ENCODE measurements at places on chromosomes 6 and 20. TPM values are rescaled to one million over a fixed set of nuclear protein-coding genes. Genes with fewer than 3 reads are reported as not detected.

DNA sequence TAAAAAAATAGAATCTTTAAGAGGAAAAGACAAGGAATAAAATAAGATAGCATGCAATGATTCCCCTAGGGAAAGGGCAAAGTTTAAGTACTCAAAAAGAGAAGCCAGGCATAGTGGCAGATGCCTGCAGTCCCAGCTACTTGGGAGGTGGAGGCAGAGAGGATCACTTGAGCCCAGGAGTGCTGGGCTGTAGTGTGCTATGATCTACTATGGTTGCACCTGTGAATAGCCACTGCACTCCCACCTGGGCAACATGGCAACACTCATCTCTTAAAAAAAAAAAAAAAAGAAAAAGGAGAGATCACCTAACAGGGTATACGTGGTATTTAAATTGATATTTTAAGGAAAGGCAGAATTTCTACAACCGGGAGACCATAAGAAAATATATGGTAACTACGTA is 16.0 kb downstream of the EPHA7 start:
- no peaks in the 10 kb centered on the region for H3K4me1 ChIP-seq
- DNase-seq = no peak
- H3K4me3 ChIP-seq = no peak overlapping the region
- H3K36me3 ChIP-seq = no peaks in the 10 kb centered on the region

GRCh38 chr6:15941168-15941567 is 187.7 kb upstream of the MYLIP start:
- DNase-seq = no peak
- H3K27ac ChIP-seq = no peak overlapping the region

DNA sequence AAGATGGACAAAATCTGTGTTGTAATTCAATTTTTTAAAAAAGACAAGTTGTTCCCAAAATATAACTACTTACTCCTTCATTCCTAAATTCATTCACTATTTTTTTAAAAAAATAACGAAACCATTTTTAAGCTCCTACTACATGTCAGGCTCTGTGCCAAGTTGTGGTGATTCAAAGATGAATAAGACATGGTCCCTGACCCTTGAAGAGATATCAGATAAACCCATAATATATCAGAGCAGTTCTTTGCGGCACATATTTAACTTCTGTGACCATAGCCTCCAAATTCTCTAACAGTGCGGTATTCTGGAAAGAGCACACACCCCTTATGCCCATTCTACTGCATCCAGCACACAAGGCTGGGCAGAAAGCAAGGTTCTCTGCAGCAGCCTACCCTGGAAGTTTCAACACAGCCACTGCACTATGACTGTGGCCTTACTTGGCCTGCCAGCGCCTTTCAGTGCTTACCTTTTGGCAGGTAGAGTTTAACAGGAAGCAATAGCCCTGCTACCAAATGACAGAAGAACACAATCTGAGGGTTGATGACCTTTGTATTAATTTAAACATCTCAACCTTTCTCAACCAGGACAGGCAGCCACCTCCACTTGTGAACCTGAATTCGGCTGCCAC is 406.5 kb downstream of the BTBD9 start:
- DNase-seq = no peak
- H3K4me3 ChIP-seq = no peak overlapping the region
- H3K27me3 ChIP-seq = no peaks in the 10 kb centered on the region
- H3K27ac ChIP-seq = no peak overlapping the region
- peaks cover 8% of the 10 kb centered on the region for H3K4me1 ChIP-seq

DNA sequence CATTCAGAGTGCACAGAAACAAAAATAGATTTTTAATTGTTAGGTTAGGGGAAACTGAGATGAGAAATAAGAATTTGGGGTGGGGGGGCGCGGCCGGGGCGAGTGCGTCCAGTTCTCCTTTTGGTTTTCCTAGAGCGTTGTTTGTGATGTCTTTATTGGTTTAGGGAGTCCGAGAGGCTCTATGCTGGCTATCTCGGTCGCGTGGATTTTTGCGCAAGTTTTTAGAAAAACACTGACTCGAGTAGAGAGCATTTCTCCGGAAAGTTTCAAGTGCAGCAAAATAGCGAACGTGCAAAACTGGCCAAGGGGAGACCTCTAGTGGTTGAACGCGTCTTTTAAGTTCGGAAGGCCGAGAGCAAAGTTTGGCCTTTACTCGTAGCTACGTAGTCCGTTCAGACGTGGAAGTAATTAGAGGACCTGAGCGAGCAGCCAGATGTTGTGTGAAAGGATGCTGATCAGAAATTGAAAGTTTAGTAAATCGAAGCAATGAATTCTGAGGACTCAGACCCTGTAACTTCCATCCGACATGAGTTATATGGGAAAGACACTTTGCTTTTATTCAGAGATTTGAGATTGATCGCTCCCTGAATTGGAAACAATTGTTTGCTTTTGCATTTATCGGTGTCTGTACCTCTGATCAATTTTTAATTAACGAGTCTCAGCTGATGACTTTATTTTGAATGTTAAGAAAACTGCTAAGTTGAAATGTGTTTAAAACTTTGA is 2.7 kb downstream of the L3MBTL3 start:
- H3K36me3 ChIP-seq = no peaks in the 10 kb centered on the region
- peak overlapping the region; percentile 70 for H3K4me3 ChIP-seq
- peak; percentile 91 for DNase-seq
- H3K27ac ChIP-seq = peak overlapping the region; percentile 82
- peaks cover 10% of the 10 kb centered on the region for H3K4me1 ChIP-seq

DNA sequence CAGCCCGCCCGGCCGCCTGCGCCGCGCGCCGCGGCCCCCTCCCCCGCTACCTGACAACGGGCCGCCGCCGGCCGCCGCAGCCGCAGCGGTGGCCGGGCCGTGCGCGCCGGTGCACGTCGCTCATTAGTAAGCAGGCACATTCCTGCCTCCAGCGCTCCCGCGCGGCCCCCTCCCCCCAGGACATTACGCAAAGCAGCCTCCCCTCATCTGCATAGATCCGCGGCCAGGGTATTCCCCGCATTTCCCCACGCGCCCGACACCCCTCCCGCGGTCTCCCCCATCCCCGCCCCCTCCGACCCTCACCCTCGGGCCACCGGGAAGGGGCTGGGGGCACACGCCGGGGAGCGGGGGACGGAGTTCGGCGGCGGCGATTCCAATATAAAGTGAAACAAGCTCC is at the start of gene HIVEP2:
Gene HIVEP2 (minus strand): TSS at position 128 of the 397 bp plus-strand sequence. CDS start 170,438 bp downstream, outside the sequence.
- peaks cover 29% of the 10 kb centered on the region for H3K4me1 ChIP-seq
- peak within 1 kb of the TSS; percentile 100 for H3K27ac ChIP-seq
- H3K4me3 ChIP-seq = peak within 1 kb of the TSS; percentile 89
- peak; percentile 87 for DNase-seq
- no peaks in the 10 kb centered on the region for H3K36me3 ChIP-seq

DNA sequence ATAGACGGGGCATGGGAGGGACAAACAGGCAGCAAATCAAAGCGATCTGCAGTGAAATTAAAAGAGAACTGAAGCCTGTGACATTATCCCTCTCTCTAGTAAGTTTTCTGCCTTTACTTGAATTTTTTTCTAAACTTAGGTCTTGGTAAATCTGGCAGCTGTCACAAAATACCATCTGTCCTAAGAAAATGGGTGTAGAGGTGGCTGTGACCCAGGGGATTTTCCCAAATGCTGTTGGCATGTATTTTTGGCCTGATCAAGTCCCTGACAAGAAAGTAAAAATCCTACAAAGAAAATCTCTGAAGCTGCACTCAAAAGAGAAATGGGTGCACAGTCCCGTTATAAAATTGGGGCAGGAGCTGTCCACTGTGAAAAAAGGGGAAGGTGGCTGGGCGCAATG is 30.2 kb upstream of the F13A1 start:
- no peak overlapping the region for H3K4me3 ChIP-seq
- DNase-seq = no peak
- no peaks in the 10 kb centered on the region for H3K4me1 ChIP-seq

GRCh38 chr6:136927292-136927691 is 5.2 kb downstream of the SLC35D3 start:
- no peak overlapping the region for H3K4me3 ChIP-seq
- H3K4me1 ChIP-seq = peaks cover 17% of the 10 kb centered on the region
- peak; percentile 22 for DNase-seq
- peaks cover 16% of the 10 kb centered on the region for H3K27me3 ChIP-seq

DNA sequence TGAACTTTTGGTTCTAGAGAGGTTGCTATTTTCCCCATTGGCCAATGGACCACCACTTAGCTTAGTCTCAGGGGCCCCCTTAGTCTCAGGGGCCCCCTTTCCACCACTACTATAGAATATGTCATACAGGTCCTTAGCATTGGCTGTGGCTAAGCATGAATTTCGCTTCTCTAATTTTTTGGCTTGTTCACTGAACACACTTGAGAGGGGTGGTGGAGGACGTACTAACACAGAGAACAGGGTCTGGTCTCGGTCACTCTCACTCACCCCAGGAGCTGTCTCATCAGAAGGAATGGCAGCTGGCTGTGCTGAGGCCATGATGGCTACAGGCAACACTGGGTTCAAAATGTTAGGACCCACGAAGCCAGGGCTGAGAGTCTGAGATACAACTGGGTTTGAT is 30.3 kb downstream of the ZNF318 start:
- H3K4me3 ChIP-seq = no peak overlapping the region
- H3K27me3 ChIP-seq = no peaks in the 10 kb centered on the region
- H3K36me3 ChIP-seq = peaks cover 74% of the 10 kb centered on the region

DNA sequence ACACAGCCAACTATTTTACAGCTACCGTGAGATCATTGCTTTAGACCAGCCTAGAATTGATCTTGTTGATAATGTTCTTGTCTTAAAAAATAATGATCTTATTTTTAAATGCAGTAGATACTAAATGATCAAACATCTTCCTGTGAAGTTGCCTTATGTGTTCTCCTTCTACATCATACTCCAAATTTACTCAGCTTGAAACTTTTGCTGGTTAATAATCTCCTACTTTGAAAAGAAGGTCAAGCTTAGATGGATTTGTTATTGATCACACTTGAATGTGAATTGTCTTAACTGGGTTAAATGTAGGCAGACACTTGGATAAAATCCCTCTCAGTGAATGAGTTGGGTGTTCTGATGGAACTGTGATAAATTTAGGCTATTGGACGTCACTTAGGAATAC is 91.9 kb downstream of the HAO1 start:
- no peak for DNase-seq
- no peaks in the 10 kb centered on the region for H3K4me1 ChIP-seq
- no peaks in the 10 kb centered on the region for H3K36me3 ChIP-seq
- no peak overlapping the region for H3K27ac ChIP-seq
- no peaks in the 10 kb centered on the region for H3K27me3 ChIP-seq

- H3K36me3 ChIP-seq = no peaks in the 10 kb centered on the region
- peaks cover 19% of the 10 kb centered on the region for H3K4me1 ChIP-seq
- H3K4me3 ChIP-seq = peak overlapping the region; percentile 95
- H3K27me3 ChIP-seq = no peaks in the 10 kb centered on the region
These were observed 535 bp upstream of the DNAAF9 start for GRCh38 chr20:3407771-3408637.

- no peak overlapping the region for H3K27ac ChIP-seq
- H3K4me3 ChIP-seq = no peak overlapping the region
- H3K36me3 ChIP-seq = peaks cover 46% of the 10 kb centered on the region
- no peaks in the 10 kb centered on the region for H3K4me1 ChIP-seq
- H3K27me3 ChIP-seq = no peaks in the 10 kb centered on the region
- peak; percentile 55 for DNase-seq
These were observed 8.7 kb downstream of the MMP24OS start for GRCh38 chr20:35269055-35269781.

GRCh38 chr6:678520-678919 is 14.4 kb downstream of the EXOC2 start:
- no peak for DNase-seq
- H3K4me3 ChIP-seq = no peak overlapping the region
- no peaks in the 10 kb centered on the region for H3K4me1 ChIP-seq

- H3K27ac ChIP-seq = no peak overlapping the region
- no peak for DNase-seq
- H3K4me1 ChIP-seq = no peaks in the 10 kb centered on the region
- no peaks in the 10 kb centered on the region for H3K36me3 ChIP-seq
- no peaks in the 10 kb centered on the region for H3K27me3 ChIP-seq
- no peak overlapping the region for H3K4me3 ChIP-seq
These were observed 48.6 kb downstream of the TSPYL4 start for GRCh38 chr6:116205281-116205680.

Gene HLA-DOB
- 231 TPM for polyA plus RNA-seq

Gene RAMACL
- polyA plus RNA-seq = not detected

Gene MC3R
- not detected for polyA plus RNA-seq

Gene COX4I2
- not detected for polyA plus RNA-seq

Measured in B cell (primary cell).